RPMI8226 (cell line): ENCODE measurements at places on chromosomes 13 and 19.

GRCh38 chr13:21344662-21345176, 114.4 kb downstream of the ZDHHC20 start:
- no peak for DNase-seq

DNA sequence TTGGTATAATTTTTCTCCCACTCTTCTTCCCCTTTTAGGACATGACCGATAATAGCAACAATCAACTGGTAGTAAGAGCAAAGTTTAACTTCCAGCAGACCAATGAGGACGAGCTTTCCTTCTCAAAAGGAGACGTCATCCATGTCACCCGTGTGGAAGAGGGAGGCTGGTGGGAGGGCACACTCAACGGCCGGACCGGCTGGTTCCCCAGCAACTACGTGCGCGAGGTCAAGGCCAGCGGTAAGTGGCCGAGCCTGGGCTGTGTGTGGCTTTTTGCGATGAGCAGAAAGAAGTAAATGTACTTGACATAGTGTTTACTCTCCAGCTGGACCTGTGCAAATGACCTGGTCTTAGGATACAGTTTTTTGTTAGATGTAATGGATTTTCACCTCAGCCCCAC, 102.5 kb downstream of the ARHGEF7 start:
- DNase-seq, result no peak

GRCh38 chr19:8501516-8501915, 924 bp downstream of the PRAM1 start:
- DNase-seq, result no peak

DNA sequence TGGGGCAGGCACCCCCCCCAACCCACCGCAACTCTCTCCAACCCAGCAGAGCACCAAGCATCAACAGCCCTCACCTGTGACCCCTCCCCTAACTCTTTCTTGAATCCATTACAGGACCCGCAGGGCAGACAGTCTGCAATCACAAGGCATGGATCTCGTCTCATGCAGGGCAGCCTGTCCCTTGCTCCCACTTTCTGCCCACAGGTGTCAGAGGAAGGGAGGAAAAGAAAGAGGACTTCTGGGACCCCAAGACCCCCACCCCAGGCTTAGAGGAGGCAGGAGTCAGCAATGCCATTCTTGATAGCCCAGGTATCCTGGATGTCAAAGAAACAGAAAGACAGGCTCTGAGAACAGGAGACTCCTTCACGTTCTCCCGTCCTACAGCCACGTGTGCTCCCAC, 47.4 kb upstream of the TUBGCP3 start:
- DNase-seq, result no peak

DNA sequence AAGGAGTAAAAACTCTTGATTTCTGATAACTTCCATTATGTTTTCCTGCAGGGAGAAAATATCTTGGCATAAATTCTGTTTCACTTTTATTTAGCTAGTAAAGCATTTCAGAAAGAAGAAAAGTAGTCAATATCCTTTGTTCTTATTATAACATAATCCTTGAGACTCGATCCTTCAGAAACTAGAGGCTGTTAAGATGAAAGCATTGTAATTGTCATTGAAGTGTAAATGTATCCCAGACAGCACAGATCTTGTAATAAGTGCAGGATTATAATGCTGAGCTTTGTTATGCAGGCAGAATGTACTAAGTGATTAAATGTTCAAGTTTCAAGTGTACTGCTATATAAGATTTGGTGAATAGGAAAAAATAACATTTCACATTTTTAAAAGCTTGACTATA, 225.2 kb upstream of the ATXN8OS start:
- no peak for DNase-seq
